ENCODE measurements at places on chromosomes 3 and 15. TPM values are rescaled to one million over a fixed set of nuclear protein-coding genes. Genes with fewer than 3 reads are reported as not detected.

DNA sequence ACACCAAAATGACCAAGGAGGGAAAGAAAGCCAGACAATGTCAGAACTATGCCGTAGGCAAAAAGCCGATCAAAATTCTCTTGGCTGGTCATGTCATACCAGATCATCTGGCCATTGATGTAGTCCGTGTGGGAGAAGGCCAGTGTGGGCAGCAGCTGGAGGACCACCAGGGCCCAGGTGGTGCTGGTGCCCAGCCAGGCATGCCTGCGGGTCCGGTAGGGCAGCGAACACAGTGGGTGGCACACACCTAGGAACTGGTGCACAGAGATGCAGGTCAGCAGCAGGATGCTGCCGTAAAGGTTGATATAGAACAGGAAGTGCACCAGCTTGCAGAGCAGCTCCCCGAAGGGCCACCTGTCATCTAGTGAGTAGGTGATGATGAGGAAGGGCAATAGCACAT is 39.5 kb downstream of the MFSD1 start:
- DNase-seq = no peak

- DNase-seq = no peak
Measured at GRCh38 chr3:166283840-166284239, 446.6 kb upstream of the BCHE start.

Gene STAC
- total RNA-seq = 0.43 TPM

Gene TASOR
- total RNA-seq = 22.2 TPM

All from Right ventricle myocardium superior (tissue), 1 donor.